ENCODE measurements at places on chromosomes 6 and 20.

- DNase-seq, result peak; percentile 67
These were observed 63.2 kb downstream of the NOL4L start for GRCh38 chr20:32521780-32522525.

GRCh38 chr6:157402996-157403685 lies 22.2 kb downstream of the ZDHHC14 start:
- no peak for DNase-seq

- DNase-seq, result no peak
These were observed 55.3 kb upstream of the TPD52L1 start for GRCh38 chr6:125098253-125098652.

DNA sequence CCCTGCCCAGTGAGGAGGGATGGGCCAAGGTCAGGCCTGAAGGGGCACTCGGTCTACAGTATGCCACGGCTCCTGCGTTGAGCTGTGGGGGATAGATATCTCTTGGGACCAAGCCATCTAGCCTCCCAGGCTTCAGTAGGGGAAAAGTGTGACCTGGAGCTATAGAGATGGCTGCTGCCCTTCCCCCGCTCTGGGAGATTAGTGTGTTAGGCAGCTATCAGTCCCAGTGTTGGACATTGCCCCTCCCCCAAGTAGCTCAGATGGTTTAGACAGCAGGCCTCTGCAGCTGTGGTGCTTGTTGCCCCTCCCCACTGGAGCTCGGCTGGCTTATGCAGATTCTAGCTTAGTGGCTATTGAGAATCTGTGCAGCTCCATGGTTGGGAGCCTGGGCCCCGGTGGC lies 56.8 kb downstream of the KHDRBS2 start:
- no peak for DNase-seq

DNA sequence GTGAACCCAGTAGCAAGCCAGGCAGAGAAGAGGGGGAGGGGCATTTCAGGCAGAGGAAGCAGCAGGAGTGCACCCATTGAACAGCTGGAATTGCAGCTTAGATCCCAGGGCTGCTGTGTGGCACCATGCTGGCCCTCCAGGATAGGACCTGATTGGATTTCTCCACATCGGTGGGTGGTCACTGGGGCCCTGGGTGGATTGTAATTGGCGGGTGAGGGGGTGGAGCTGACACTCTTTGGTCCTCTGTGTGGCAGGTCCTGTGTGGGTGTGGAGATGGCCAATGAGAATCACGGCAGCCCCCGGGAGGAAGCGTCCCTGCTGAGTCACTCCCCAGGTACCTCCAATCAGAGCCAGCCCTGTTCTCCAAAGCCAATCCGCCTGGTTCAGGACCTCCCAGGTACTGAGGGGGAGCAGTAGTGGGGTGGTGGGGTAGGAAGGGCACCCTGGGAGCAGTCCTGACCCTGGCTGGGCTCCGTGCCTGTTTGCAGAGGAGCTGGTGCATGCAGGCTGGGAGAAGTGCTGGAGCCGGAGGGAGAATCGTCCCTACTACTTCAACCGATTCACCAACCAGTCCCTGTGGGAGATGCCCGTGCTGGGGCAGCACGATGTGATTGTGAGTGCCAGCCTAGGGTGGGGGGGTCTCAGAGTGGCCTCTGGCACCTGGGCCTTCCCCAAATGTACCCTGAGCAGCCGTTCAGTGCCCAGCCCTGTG lies 4.4 kb downstream of the PCIF1 start:
- DNase-seq, result no peak

GRCh38 chr6:160996131-160996601 lies 4.6 kb downstream of the MAP3K4 start:
- peak; percentile 49 for DNase-seq

DNA sequence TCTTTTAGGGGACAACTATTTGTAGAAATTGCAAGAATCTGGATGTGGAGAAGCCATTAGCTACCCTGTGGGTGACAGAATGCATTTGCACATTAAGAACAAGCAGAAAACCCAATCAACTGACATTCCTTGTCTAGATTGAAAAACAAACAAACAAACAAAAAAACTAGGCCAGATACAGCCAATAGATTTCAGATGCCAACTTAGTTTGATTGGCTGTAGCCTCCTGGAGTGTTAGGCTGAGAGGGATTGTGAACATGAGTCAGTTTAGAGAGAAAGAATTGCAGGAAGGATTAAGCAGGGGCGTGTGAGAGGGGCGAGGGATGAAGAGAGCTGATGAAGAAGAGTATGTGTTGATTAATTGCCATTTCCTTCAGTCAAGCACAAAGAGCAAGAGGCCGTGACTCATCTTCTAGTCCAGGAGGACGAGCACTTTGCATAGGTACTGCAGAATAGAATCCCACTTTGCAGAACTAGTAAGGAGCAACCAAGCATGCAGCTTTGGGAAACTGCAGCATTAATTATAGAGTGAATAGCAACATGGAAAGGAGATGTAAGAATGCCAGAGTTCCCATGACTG lies 188.0 kb upstream of the RAB32 start:
- no peak for DNase-seq

GRCh38 chr6:119676961-119677360 lies 327.4 kb upstream of the MAN1A1 start:
- no peak for DNase-seq
